Thoracic aorta (tissue), 2 donors: ENCODE measurements at places on chromosomes 13 and 19. TPM values are rescaled to one million over a fixed set of nuclear protein-coding genes. Genes with fewer than 3 reads are reported as not detected.

PTH2 gene
- total RNA-seq = not detected

KANK3 gene
- 10.0 TPM for total RNA-seq

ADGRE2 gene
- 8.3 TPM for total RNA-seq

ZNF570 gene
- 6.8 TPM for total RNA-seq

ZNF471 gene
- total RNA-seq = 6.2 TPM

SHISA2 gene
- total RNA-seq = 0.54 TPM

ZNF763 gene
- 5.9 TPM for total RNA-seq

KLHL1 gene
- not detected for total RNA-seq

SIGLEC11 gene
- 10.0 TPM for total RNA-seq

ZNF575 gene
- total RNA-seq = 1.6 TPM

SACS gene
- total RNA-seq = 36.8 TPM

GRCh38 chr19:1407528-1408299, at the start of gene DAZAP1:
Gene DAZAP1, plus strand, starts transcription at chr19:1407586. Its CDS starts 188 bp downstream, at chr19:1407774.
- no peak for DNase-seq

DNA sequence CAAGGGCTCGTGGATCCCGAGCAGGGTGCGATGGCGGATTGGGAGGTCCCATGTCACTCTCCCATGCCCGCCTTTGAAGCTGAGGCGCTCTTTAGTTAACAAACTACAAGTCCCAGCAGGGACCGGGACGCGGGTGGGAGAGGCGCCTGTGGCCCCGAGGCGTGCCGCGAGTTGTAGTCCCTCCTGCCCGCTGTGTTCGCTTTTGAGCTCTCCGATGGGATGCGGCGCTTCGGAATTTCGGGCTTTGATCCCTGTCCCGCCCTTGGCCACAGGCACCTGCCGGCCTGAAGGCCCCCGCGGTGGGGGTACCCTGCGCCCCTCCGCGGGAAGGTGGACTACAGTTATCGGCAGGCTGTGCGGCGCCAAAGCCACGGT, 11.0 kb downstream of the CYTH2 start:
- no peak for DNase-seq

- DNase-seq = no peak
These were observed 792.0 kb downstream of the UQCRFS1 start for GRCh38 chr19:28420811-28421550.

GRCh38 chr19:33558856-33559255, 37.3 kb upstream of the PEPD start:
- no peak for DNase-seq

DNA sequence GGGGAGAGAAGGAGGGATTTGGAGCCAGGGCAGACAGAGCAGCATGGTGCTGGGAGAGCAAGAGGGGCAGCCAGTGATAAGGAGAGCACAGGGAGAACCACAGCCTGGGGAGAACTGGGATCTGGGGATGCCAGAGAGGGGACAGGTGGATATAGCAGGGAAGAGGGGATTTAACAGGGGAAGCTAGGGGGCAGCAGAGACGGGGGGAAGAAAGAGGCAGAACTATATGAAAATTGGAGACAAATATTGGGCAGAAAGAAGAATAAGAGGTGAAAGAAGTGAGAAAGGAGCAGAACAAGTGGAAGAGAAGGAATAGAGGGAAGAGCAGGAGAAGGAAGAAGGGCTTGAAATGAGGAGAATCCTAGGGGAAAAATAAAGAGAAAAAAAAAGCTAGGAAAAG, 6.5 kb upstream of the ZNF528 start:
- DNase-seq = no peak

DNA sequence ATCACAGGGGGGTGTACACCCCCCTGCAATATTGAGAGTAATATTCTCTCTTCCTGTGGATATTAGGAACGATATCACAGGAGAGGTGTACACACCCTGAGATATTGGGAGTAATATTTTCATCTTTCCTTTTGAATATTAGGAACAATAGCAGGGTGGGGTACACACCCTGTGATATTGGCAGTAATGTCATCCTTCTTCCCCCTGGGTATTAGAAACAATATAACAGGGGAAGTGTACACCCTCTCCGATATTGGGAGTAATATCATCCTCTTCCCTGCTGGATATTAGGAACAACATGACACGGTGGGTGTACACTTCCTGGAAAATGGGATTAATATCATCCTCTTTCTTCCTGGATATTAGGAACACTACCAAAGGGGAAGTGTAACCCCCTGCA, 57.8 kb upstream of the CEACAM21 start:
- no peak for DNase-seq

GRCh38 chr13:62525652-62526051, 1110.0 kb upstream of the PCDH20 start:
- DNase-seq = no peak

GRCh38 chr13:79398915-79399314, 7.1 kb downstream of the RBM26 start:
- DNase-seq = no peak

DNA sequence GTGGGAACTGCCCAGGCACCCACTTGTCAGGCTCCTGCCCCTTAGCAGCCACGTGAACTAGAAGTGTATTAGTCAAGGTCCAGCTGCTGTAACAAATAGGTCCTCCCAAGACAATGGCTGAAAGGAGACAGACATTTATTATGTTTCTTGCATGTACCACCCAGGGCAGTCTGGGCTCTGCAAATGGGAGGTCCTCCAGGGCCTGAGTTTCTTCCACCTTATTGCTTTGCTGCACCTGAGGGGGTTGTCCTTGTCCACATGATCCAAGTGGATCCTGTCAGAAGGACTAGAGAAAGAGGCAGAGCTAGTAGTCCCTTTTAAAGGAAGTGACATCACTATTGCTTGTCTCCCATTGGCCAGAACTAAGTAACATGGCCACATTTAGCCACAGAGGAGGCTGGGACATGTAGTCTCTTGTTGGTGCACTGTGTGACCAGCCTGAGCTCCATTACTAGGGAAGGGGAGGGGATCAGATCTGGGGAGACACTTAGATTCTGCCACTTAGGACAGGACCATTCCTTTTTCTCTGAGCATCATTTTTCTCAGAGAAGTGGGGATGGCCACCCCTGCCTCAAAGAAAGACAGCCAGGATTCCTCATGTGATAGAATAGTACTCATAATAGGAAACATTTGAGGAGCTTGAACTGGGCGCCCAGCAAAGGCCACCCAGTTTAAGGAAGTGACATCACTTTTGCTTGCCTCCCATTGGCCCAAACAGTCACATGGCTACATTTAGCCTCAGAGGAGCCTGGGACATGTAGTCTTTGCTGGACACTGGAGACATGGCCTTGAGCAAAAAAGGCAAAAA, 15.1 kb downstream of the CC2D1A start:
- no peak for DNase-seq

DNA sequence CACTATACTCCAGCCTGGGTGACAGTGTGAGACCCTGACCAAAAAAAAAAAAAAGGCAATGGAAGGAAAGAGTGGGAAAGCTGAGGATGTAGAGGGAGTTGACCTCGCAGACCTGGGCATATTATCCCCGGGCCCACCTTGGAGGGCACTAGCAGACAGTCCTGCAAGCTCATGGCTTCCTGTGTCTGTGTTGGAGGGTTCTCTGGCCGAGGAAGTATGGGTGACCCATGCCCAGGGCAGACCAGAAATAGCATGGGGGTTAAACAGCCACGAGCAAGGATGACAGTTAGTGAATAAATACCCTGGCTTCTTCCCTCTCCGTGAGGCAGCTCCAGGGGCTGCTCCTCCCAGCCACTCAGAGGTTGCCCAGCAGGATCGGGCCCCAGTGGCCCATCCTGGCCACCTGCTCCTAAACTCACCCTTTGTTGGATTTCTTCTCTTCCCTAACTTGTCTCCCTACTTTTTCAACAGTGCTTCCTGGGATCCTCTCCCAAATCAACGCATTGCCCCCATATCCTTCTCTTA, 485.8 kb downstream of the ZNF536 start:
- no peak for DNase-seq

DNA sequence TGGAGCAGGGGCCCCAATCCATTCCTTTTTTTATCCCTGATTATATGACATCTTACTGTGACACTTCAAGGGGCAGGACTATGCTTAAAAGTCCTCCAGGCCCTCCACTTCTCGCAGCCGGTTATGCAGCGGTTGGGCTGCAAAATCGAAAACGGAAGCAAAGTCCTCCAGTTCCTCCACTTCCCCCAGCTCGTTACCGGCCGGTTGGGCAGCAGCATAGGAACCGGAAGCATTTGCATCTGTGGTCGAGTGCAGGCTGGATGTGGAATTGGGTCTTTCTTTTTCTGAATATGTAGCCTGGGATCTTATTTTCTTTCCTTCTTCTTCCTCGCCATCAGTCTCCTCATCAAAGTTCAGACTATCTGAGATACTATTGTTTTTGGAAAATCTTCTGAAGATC, 46.1 kb downstream of the OXGR1 start:
- no peak for DNase-seq

DNA sequence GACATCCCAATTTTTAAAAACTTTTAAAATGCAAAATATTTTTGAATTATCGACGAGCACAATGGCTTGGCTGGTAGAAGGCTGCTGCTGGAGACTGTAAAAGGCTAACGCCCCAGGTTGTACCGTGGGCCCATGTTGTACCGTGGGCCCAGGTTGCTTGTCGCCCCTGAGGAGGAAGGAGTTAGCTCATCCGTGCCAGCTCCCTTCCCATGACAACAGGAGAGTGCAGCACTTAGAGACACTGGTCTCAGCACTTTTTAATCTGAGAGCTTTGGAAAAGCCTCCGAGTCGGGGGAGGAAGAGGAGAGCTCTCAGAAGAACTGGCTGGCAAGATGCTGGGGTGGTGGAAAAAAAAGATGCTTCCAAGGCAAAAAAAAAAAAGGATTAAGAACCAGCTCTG, 50.3 kb upstream of the CACNA1A start:
- no peak for DNase-seq

DNA sequence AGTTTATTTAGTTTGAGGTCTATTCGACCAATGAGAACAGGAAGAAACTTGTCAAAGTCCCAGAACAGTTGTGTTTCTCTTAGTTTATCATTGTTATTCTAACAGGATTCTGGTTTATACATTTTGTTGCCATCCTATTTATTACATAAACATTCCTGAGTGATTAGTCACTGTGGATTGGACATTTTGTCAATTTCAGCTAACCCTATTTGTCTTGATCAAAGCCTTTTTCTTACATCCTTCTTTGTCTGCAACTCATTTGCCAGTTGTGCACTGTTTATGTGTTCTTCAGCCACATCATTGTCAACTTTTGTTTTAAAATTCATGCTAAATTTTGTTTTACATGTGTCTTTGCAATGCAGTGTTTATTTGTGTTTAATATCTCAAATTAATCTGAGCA, 886.0 kb upstream of the SLC10A2 start:
- DNase-seq = no peak

DNA sequence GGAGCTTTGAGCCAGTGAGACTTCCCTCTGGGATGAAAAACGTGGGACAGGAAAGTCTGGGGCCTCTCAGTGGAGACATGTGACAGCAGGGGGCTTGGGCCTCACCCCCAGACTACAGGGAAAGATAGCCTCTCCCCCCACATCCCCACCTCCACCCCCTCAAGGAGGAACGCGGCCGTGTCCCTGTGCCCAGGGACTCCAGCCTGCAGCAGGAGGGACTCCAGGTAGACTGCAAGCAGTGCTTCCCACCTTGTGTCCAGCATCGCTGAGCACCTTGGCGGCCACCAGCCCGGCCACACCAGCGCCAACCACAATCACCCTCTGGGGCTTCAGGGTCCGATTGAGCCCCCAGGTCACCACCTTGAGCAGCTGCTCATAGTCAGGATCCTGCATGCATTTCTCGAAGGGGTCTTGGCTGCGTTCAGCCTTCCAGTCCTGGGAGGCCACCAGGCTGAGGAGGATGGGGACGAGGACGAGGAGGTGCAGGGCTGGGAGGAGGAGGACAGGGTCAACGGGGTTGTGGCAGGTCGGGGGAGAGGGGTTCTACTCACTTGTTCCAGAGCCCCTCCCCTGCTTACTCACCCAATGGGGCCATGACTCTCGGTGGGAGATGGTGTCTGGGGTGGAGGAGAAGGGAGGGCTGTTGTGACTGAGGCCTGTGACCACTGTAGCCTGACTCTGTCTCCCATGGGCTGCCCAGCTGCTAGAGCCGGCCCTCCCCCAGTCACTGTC, 955 bp downstream of the IL4I1 start:
- no peak for DNase-seq

DNA sequence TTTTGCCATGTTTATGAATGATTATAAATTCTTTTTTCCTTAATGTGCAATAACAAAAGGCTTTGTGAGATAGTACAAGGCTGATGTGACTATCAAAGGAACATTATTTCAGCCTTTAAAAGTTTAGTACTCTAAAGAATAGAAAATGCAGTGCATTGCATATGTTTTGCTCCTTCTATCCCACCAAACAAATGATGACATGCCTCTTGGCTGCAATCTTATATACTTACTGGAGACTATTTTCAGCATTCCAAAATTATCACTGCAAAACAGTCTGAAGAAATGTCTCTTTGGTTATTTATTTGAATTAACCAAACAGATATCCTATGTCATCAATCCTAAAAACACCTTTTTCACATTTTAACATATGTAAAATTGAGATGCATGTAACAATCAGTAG, 776.5 kb upstream of the SPRY2 start:
- DNase-seq = no peak

GRCh38 chr13:59398661-59399060, 765.1 kb downstream of the DIAPH3 start:
- no peak for DNase-seq

GRCh38 chr13:37192956-37193355, 87.5 kb upstream of the CSNK1A1L start:
- DNase-seq = no peak

DNA sequence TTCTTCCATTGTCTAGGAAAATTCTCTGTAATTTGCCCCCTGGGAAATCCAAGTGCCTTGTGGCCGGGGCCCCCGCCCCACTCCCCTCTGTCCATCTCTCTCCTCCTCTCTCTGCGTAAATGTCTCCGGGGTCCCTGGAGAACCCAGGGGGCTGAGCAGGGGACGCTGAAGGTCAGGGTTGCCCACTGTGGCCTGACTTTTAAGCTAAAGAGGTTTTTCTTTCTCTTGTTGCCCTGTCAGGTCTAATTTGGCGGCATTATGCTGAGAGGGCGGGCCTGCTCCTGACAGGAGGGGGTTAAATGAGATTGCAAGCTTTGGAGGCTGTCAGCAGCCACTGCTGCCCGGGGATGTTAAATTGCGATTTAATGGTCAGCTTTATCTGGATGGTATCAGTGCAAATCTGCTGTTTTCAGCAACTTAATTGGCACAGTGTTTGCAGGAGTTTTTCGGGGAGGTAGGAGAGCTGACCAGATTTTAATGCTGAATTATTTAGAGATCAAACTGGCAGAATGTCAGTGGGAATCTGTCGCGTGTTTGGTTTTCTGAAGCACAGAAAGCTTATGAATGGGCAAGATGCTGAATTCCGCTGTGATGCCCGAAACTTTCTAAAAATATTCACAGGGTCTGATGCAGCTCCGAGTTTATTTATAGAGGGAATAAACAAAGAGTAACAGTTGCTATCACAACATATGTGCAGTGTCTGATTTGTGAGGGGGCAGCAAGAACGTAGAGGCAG, 93.2 kb upstream of the SOX1 start:
- no peak for DNase-seq
